ENCODE measurements at places on chromosomes 4 and X.

DNA sequence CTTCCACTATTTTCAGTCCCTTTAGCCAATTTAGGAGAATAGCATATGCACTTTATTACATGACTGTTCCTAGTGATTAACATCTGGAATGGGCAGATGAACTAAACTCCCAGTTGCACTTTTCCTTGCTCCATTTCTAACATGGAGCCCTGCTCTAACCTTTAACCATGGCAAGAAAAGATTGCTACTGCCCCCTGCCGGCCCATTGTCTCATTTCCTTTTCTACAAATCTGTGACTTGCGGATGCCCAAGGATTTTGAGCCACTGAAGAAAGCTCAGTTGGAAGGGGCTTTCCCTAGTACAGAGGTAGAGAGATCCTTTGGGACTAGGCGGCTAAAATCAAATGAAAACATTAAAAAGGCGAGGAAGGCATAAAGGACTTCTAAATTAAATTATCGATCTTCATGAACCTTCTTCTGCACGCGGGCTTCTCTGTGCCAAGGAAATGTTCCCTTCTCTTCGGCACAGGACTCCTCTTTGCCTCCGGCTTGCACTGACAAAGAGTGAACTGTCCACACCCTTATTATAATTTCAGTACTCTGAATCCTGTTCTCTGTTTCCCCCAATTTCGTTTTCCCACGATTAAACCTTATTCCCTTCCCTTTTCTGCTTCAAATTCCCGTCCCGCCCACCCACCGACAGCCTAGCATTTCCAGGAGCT, 577 bp upstream of the GLRA2 start:
- peak; percentile 12 for DNase-seq

GRCh38 chrX:73817393-73818199, 254.6 kb downstream of the CHIC1 start:
- DNase-seq: no peak

DNA sequence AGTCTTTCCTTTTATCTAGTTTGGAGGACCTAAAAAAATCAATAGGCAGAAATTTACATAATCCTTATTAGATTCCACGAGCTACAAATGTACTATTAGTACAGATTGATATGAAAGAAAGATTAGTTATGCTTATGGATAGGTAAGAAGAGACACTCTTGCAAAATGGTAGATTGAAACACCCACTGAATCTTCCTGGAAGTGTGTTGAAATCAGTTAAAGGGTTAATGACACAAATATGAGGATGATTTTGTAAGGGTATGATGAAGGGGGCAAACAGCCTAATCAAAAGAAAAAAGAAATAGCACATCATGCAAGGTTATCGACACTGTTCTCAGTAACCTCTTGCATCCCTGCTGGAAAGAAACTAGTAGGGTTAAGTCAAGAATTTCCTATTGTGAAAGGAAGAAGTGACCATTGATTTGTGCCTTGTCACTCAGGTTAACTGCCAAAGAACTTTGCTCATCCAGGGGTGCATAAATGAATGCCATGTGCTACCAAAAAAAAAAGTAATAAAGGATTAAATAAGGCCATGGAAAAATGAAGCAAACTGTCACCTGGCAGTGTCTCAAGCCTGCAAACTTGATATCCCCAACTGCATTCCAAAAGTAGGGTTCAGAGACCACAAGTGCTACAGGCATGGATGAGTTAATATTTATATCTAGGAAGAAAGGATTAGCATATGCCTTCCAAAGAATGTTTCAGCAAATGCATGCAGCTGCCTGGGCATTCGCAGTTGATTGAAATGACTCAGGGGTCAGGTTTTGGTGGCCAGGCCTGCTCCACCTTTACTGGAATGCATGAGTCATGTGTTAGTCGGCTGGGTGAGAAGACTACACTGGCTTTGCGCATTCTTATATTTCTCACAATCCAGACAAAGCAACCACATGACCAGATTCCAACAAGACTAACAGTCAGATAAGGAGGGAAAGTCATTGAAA, 78.3 kb upstream of the ATXN3L start:
- no peak for DNase-seq

GRCh38 chr4:80058740-80059139, 14.3 kb downstream of the ANTXR2 start:
- no peak for DNase-seq

GRCh38 chrX:38277802-38278201, 49.5 kb downstream of the RPGR start:
- DNase-seq: no peak

DNA sequence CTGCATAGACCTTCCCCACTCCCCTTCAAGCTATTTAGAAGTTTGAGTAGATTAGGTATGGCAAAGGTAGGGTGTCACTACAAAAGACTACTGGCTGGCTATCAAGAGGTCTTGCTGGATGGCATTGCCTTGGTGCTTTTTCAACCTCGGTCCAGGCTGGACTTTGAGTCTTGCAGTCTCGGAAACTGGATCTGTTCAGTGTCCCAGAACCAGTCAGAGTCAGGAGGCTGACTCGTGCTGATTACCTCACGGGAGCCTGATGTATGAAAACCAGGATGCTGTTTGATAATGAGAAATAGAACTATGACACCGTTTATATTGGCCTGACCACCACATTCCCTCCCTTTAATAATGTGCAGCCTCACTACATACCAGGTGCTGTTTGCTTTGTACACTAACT, 2.7 kb upstream of the PHKA1 start:
- no peak for DNase-seq

GRCh38 chr4:144402176-144402575, 243.8 kb upstream of the HHIP start:
- DNase-seq: no peak

- no peak for DNase-seq
Measured at GRCh38 chrX:19086102-19086772, 36.0 kb downstream of the ADGRG2 start.

DNA sequence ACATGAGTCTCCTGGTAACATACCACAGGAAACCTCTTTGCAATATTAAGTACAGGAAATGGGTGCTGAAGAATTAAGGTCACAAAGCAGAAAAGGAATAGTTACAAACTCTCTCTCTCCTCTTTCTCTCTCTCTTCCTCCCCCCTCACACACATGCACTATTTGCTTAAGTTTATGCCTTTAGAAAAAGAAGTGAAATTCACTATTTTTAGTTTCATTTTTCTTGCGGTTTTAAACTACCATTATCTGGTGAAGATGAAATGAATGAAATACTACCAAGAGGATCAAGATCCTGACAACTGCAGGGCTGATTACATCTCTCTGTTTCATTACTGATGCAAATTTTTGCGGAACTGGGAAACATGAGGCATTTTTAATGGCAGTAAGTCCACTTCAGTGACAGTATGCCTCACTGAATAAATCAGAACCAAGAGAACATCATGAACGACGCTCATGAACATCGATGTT, 64.3 kb upstream of the FTHL17 start:
- DNase-seq: no peak

DNA sequence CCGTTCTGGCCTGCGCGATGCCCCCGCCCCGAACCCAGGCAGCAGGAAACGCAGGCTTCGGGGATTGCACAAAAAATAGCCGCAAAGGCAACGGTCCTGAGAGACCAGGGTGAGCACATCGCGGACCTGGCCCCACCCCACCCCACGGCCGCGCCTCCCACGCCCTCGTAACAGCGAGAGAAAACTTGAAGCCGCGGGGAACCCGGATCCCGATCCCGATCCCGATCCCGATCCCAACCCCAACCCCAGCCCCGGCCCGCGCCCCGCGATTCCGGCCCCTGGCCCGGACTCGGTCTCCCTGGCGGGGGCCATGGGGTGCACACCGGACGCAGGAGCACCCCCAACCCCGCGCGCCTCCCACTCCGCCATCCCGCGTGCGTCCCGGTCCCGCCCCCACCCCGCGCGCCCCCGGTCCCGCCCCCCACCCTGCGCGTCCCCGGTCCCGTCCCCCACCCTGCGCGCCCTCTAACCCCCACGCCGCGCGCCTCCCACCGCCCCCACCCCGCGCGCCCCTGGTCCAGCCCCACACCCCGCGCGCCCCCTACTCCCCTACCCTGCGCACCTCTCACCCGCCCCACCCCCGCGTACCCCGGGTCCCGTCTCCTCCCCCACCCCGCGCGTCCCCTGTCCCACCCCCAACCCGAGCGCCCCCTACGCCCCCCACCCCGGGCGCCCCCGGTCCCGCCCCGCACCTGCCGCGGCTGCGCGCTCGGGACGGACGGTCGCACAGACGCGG, 29.0 kb downstream of the NOP14 start:
- no peak for DNase-seq

GRCh38 chr4:108203377-108203776, 34.6 kb upstream of the LEF1 start:
- DNase-seq: no peak

DNA sequence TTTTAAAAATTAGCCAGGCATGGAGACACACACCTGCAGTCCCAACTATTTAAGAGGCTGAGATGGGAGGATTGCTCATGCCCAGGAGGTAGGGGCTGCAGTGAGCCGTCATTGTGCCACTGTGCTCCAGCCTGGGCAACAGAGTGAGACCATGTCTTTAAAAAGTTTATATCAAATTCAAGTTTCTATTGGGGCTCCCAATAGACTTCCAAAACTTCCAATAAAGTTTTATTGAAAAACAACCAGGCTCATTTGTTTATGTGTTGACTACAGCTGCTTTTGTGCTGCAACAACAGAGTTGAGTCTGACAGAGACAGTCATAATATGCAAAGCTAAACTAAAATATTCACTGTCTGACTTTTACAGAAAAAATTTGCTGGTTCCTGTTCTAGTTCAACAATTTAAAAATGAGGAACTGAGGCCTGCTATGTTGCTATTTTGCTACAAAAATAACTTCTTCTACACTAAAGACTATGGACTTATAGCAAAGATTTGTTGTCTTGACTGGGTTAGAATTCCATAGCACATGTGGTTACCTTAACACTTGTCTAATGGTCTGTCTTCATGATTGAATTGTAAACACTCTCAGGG, 63.3 kb upstream of the RELL1 start:
- no peak for DNase-seq

- DNase-seq: no peak
Measured at GRCh38 chr4:73727685-73728084, 12.7 kb upstream of the CXCL8 start.

DNA sequence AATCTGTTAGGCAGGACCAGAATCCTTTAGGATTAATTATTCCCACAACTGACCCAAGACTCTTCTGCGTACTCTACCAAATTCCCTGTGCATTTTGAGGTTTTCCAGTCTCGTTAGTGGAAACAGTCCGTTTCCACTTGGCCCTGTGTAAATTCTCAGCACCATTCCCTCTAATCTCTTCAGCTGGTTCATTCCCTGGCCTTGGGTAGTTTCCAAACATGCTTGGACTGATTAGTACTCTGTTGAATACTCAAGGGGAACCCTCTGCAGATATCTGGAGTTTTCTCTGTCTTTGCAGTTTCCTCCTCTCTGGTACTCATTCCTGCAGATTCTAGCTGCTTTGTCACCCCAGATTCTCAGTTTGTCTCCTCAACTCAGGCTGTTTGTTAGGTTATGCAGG, 80.4 kb downstream of the ZFX start:
- no peak for DNase-seq

GRCh38 chr4:23993373-23993772, 103.5 kb upstream of the PPARGC1A start:
- no peak for DNase-seq

DNA sequence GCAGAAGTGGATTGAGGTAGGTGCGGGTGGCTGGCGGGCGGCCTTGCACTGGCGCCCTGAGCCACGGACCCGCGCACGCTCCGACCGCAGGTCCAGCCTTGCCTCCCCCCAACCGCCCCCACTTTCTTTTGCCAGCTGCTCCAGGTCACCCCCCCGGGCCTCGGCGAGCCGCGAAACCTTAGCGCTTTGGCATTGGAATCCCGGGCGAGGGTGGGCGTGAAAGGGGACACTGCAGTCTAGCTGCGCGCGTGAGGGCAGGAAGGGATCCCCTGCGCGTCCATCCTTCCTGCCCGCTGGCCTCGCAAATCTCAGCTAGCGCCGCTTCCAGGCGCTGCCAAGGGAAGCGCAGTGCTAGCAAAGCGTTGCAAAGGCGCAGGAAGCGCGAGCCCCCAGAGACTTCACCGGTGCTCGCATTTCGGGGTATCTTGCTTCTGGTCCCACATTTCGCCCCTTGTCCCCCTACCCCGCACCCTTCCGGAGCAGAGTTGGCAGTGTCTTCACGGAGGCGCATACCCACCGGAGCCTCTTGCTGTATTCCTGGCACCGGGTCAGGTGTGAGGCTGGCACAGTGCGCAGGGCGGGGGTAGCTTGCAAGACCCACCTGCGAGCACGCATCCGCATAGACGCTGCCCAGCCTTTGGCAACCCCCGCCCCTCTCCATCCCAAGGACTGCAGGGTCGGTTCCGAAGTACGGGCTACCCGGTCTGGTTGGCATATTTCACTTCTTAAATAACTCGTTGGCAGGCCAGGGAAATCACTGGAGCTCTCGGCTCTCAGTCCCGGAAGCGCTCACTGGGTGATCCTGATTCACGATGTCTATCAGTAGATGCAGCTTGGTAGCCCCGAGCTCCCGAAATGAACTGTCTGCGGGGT, 104.4 kb downstream of the UCHL1 start:
- DNase-seq: peak; percentile 64

DNA sequence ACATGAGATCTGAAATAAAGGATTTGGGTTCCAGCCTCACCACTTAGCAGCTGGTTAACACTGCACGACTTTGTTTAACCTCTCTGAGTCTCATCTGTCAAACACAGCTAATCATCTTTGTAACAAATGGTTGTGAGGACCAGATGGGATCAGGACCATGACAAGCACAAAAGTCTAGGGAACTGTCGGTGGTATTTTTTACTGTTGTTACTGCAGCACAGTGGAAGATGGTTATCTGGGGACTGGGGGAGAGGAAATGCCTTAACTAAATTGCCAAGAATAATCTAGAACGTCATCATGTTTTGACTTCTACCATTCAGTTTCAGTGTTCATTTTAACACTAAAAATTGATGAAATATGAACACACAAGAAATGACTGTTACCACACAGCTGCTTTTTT, 99.5 kb downstream of the ADGRA3 start:
- no peak for DNase-seq

DNA sequence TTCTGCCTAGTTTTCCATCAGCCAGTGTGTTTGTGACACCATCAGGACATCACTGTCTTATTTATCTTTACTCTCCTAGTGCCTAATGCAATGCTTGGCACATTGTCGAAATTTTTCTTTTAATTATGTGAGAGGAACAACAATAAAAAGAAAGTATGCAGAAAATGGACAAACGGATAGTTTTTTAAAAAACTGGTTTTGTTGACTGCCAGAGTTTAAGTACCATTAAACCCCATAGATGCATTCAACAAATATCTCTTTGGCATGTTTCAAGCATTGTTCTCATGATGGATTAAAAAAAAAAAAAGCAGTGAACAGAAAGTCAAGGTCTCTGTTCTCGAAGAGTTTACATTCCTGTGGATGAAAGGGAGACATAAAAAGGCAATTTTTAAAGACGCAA, 398.4 kb downstream of the PPP3CA start:
- no peak for DNase-seq

- no peak for DNase-seq
Measured at GRCh38 chr4:184259081-184259480, 41.4 kb upstream of the ENPP6 start.

GRCh38 chrX:51272638-51273037, 60.0 kb upstream of the NUDT10 start:
- DNase-seq: no peak

Measured in putamen (tissue), 1 donor.